ENCODE measurements at places on chromosomes 11 and 22.

- DNase-seq: no peak
Measured at GRCh38 chr11:116353589-116353988, 419.2 kb downstream of the BUD13 start.

- DNase-seq: no peak
Measured at GRCh38 chr11:43532041-43532440, 148.5 kb upstream of the HSD17B12 start.

GRCh38 chr11:34185926-34186841 is 80.8 kb downstream of the NAT10 start:
- DNase-seq: no peak

DNA sequence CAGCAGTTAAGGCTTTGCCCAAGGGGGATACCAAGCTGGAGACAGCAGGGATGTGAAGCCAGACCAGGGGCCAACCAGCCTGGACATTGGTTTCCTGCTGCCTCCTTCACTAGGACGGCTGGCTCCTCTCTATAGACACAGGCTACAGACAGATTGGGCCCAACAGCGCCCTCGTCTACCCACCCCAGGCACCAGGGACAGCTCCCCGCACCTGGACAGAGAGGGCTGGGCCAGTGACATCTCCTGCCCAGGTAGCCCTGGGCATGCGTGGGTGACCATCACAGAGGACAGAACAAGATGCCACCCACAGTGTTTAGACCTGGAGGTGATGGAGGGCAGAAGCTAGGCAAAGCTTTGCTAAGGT is 1.2 kb downstream of the DKK3 start:
- no peak for DNase-seq

GRCh38 chr22:24185001-24185500 is 3.8 kb downstream of the SUSD2 start:
- DNase-seq: no peak

DNA sequence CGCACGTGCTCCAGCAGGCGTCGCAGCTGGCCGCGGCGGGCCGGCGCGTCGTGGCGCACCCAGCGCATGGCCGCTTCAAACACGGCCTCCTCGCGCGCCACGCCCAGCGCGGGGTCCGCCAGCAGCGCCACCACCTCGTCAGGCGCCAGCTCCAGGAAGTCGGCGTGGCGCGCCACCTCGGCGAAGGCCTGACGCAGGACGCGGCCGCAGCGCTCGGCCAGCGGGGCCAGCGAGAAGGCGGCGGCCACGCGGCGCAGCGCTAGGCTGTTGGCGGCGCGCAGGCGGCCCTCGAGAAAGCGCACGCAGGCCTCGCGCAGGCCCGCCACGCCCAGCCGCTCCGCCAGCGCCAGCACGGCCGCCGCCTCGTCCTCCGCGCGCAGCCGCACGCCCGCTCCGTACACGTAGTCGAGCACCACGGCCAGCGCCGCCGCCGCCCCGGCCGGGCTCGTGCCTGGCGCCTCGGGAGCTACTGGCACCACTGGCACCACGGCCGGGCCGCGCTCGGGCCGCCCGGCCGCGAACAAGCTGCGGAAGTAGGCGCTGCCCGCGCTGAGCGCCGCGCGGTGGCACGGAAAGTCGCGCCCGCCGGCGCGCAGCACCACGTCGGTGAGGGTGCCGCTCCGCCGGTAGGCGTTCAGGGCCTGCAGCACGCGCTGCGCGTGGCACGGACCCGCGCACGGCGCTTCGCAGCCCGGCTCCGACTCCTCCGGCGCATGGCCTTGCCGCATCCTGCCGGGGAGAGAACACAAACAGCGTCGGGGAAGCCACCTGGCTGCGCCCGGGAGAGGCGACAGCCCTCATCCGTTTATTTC is 2.9 kb downstream of the KLHL35 start:
- peak; percentile 14 for DNase-seq

- DNase-seq: no peak
Measured at GRCh38 chr11:19683141-19683805, 29.4 kb upstream of the NAV2 start.
